ENCODE measurements at places on chromosomes 5 and 9.

- no peak for DNase-seq
Observed at GRCh38 chr5:76582230-76583162, 40.7 kb downstream of the F2RL2 start.

DNA sequence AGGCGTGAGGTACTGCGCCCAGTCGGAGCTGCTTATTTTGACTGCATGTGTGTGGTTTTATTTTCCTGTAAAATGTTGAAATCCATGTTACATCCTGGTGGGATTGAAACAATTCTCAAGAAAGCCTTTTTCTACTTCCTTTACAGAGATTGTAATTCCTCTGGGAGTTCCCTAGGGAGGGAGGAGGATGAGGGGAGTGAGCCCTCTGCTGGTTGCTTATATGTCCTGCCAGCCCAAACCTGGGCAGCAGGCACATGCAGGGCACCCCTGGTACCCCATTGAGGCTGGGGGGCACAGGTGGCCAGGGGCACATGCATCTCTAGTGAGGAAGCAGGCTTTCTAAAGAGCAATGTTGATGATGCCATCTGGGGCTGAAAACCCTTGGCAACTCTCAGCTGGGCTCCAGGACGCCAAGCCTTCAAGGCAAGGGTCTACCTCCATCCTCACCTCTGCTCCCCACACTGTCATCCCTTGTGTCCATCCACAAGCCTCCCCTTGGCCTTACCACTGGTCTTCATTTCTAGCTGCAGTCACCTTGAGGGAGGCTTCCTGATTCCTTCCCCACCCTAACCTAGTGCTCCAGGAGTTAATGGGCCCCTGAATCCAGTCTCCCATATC is 84.7 kb upstream of the TNFSF8 start:
- no peak for DNase-seq

DNA sequence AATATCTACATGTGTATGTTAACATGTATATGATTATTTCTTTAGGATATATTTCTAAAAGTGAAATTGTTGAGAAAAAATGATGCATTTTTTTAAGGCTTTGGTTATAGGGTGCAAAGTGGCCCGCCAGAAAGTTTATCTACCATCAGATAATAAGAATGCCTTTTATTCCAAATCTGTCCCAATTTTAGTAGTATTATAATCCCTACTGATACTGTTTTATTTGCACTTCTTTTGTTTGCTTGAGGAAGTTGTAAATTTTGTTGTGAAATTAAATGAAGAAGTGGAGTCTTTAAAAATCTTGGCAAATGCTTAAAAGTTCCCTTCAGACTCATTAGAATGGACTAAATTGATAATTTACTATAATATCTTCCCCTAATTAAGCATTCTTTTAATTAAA is 73.0 kb downstream of the NIPBL start:
- DNase-seq = no peak

DNA sequence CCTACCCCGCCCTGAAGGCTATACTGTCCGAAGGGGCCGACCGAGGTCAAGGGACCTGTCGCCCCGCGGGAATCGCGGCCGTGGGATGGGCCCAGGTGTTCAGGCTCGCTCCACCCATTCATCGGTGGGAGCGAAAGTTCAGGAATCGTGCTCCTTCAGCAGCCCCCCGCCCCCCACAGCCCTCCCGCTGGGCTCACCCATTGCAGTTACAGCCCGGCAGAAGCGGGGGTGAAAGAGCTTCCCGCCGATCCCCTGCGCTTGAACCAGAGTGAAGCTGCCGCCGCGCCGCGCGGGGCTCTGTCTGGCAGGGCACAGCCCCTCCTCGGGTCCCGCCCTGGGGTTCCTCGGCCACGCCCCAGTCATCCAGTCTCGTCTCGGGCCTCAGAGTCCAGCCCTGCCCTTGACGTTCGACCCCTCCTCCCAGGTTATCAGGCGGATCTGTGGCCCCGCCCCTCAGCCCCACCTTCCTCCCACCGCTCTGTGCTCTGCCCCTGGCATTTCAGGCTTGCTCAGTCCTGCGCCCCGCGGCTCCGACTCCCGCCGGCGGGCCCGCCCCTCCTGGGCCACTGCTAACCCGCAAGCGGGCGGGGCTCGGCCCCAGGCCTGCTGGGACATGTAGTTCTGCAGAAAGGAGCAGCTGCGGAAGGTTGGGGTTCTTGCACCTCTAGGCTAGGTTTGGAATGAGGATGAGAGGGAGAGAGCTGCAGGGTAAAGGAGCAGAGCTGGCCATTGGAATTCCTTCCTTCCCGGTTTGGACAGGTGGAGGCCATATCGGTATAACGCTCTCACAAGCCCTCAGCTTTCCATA is at the start of gene MYORG:
Gene MYORG, minus strand, starts transcription at position 303 of the 808 bp plus-strand sequence. CDS start 3,955 bp downstream, outside the sequence.
- peak; percentile 82 for DNase-seq

DNA sequence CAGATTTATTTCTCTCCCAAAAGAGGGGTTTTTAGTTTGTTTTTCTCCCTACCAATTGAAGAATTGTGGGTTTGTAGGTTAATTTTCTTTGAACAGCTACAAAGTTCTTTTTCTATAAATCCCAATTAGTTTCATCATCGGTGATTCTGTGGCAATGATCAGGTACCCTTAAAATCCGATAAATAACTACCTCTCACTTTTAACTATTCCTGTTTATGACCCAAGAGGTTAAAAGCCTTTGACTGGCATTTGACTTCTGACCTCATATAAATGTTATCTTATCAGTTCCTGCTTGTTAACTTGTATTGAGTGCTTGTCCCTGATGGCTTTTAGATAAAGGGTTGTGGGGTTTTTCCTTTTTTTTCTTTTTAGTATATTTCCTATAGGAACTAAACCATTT is 124.4 kb upstream of the TMEM161B start:
- no peak for DNase-seq

DNA sequence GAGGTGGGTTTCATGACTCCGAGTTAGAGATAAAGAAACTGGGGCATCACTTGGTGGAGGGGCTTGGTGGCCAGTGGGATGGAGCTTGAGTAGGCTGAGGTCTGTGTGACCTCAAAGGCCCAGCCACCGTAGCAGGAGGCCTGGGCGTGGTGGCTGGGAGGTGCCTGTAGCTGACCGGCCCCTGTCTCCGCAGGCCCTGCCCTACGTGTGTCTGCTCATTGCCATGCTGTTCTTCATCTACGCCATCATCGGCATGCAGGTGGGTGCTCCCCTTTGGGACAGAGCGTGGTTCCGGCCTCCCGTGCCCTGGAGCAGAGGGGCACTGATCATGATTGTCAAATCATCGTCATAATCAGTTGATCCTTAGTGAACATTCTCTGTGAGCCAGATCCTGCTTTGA is 196.2 kb downstream of the CACNA1B start:
- no peak for DNase-seq

DNA sequence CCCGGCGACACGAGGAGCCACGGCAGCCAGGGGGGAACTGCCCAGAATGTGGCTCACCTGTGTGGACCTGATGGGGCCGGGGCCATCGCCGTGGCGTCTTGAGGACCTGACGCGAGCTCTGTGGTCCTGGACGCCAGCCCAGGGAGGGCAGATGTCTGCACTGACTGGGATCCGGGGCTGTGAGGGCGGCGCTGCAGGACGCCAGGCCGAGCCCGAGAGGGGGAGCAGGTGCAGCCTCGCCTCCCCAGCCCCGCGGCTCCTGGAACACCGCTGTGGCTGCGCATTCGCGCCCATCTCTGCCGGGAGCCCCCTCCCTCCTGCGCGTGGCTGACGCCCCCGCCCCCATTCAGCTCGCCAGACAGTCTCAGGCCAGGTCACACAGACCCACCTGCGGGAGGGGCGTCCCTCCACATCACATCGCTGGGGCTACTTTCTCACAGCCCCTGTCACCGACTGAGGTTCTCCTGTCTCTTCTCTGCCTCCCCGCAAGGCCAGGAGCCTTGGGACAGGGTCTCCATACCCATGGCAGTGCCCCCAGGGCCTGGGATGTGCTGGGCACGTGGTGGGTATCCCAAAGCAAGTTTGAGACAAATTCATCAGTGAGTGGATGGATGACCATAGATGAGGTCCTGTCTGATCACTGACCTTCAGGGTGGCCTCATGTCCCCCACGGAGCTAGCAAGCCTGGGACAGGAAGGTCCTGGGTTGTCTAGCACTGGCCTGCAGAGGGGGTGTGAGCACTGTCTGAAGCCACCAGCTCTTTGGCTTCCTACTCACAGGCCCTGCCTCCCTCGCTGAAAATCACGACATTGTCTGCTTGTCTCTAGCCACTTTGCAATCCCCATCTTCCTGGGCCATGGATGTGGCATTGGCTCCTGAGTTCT is 47.3 kb downstream of the RASGEF1C start:
- no peak for DNase-seq

GRCh38 chr9:127277099-127277498 is 12.5 kb downstream of the GARNL3 start:
- DNase-seq = no peak

- DNase-seq = no peak
Observed at GRCh38 chr5:148788636-148789035, 37.8 kb upstream of the ADRB2 start.

GRCh38 chr5:122192497-122193496 is 63.5 kb downstream of the ZNF474 start:
- no peak for DNase-seq

DNA sequence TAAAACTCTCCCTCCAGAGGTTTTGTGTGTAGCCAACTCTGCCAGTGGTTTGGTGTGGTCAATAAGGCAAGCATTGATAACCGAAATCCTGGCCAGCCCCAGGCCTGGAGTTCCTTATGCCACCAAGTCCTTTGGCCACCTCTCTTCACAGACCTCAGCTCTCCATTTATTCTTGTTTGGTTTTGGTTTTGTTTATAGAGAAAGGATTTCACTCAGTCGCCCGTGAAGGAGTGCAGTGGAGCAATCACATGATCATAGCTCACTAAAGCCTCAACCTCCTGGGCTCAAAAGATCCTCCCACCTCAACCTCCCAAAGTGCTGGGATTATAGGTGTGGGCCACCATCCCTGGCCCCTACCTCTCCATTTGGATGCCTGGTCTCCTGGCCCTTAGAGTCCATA is 55.4 kb upstream of the PPARGC1B start:
- DNase-seq = no peak

DNA sequence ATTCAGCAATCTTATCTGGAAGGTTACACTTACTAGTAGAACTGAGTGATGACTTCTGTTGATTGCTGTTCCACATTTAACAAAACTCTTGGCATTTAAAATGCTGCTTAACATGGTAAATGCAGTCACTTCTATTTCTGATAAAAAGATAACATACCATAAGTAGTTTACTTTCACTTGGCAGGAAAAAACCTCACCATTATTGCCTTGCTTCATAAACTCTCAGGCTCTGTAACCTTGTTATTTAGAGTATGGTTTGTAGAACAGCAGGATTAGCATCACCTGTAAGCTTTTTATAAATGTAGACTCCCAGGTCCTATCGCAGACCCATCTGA is 55.5 kb downstream of the AUH start:
- DNase-seq = no peak

- DNase-seq = no peak
Observed at GRCh38 chr9:102273952-102274351, 535.5 kb upstream of the GRIN3A start.
